ENCODE measurements at places on chromosomes 12 and 14. TPM values are rescaled to one million over a fixed set of nuclear protein-coding genes. Genes with fewer than 3 reads are reported as not detected.

The RDH16 gene
- total RNA-seq = not detected

The NXPH4 gene
- total RNA-seq = 0.71 TPM

The DDN gene
- total RNA-seq = not detected

The KLHL33 gene
- total RNA-seq = 0.35 TPM

The ZNF219 gene
- 1.1 TPM for total RNA-seq

The DCN gene
- 329 TPM for total RNA-seq

The C14orf39 gene
- not detected for total RNA-seq

The MCRS1 gene
- total RNA-seq = 91.1 TPM

The OR8S1 gene
- total RNA-seq = not detected

The ART4 gene
- total RNA-seq = not detected

The CLEC2A gene
- not detected for total RNA-seq
